COR-L47 (cell line): ENCODE measurements at places on chromosomes 5 and 9.

- DNase-seq: no peak
Measured at GRCh38 chr5:133981714-133982113, 13.3 kb upstream of the C5orf15 start.

DNA sequence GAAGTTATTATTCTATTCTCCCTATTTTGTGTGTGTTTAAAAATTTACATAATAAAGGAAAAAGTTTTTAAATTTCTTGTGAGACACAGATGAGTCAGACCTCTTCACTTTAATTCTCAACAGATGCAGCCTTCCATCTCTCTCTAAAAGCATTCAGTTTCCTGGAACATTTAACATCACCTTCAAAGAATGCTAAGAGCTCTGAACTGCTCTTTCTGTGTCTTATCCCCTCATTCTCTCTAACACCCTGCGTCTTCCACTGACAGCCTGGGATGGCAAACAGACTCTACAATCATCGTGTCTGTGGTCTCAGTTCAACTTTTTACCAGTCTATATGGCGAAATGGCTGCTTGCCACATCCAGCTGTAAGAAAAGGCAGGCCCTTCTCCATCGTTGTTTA is 173.0 kb downstream of the HINT1 start:
- DNase-seq: no peak

- DNase-seq: no peak
Measured at GRCh38 chr5:93731987-93732386, 9.4 kb downstream of the POU5F2 start.

DNA sequence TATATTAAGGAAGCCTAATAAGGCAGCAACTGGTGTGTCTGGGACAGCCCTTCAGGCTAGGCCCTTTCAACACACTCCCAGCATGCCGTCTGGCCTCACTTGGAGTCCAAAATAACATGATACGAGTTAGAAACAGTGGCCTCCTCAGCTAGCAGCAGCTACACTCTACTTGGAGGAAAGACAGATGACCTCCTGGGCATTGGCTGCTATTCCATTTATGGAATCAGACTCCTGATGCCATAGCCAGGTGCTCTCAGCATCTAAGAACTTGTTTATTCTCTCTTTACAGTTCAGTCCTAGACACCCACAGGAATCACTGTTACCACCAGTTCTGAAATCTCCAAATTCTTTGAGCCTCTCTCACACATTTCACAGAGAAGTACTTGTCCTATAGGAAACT is 31.8 kb downstream of the RUSC2 start:
- DNase-seq: no peak

- DNase-seq: no peak
Measured at GRCh38 chr9:14366076-14366475, 52.1 kb upstream of the NFIB start.

DNA sequence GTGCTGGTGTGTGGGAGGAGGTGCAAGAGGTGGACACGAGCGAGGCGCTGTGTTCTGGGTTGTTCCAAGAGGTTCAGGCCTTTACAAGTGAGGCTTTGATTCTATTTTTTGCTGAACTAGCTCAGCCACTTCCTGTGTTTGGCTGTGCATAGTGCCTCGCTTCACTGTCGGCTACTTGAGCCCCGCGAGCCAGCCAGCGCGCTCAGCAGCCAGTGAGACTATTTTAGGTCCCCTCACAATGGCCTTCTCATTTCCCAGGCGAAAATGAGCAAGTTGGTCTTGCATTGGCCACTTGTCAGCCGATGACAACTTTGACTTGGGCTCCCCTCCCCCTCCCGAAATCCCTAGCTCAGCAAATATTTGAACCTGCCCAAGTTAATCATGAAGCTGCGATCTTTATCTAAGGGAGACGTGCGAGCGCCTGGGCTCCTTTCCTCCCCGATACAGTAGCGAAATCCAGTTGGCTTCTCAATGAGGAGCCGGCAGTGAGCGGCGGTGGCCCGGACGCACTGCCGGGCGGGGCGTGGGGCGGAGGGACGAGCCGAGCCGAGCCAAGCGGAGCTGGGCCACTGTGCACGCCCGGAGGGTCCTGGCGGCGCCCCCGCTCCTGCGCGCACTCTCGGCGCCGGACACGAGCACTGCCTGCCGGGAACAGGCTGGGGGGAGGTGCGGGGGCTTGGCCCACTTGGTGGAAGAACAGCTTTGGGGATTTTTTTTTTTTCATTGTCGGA is 72.6 kb downstream of the PIK3R1 start:
- DNase-seq: no peak

- DNase-seq: no peak
Measured at GRCh38 chr9:6703898-6704639, 53.7 kb upstream of the KDM4C start.

DNA sequence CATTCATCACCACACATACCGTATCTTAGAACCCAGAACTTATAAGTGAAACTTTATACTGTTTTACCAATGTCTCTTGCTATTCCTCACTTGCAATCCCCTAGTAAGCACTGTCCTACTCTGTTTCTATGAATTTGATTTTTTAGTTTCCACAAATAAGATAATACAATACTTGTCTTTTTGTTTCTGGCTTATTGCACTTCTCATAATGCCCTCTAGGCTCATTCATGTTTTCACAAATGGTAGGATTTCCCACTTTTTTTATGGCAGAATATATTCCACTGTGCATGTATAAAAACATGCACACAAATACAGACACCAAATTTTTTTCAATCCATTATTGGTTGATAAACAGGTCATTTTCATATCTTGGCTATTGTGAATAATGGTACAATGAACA is 1742.3 kb upstream of the NUDT12 start:
- DNase-seq: no peak

GRCh38 chr9:37617161-37617560 is 24.8 kb upstream of the TOMM5 start:
- DNase-seq: no peak

GRCh38 chr9:33227008-33227398 is 13.0 kb upstream of the SPINK4 start:
- no peak for DNase-seq

GRCh38 chr5:52769061-52769460 is 18.7 kb upstream of the ITGA1 start:
- no peak for DNase-seq

- DNase-seq: no peak
Measured at GRCh38 chr5:35904443-35905132, 33.8 kb downstream of the CAPSL start.

- DNase-seq: no peak
Measured at GRCh38 chr9:36039121-36039520, 2.4 kb downstream of the RECK start.

- DNase-seq: no peak
Measured at GRCh38 chr9:126587187-126588185, 26.2 kb upstream of the LMX1B start.

GRCh38 chr9:3502560-3503398 is 23.0 kb downstream of the RFX3 start:
- no peak for DNase-seq

GRCh38 chr5:36743891-36744772 is 132.4 kb upstream of the NIPBL start:
- DNase-seq: no peak

GRCh38 chr5:151312756-151313324 is 9.3 kb upstream of the SLC36A3 start:
- no peak for DNase-seq

DNA sequence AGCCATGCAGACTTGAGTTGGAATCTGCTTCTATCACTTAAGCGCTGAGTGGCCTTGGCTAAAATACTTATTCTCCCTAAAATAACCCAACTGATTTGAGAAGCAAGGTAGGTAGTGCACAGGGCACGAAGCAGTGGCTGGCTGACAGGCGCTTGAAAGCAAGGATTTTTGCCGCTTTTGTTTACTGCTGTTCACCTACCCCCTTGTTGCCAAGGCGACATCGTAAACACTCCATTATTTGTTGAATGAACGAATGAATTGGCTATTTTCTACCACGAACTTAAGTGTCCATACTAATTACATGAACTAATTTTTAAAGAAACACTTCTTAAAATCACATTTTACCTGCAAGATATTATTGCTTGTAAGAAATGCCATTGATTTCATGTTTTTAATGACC is 98.0 kb downstream of the ANKH start:
- no peak for DNase-seq

GRCh38 chr5:145824040-145824439 is 11.1 kb downstream of the PRELID2 start:
- no peak for DNase-seq

- DNase-seq: no peak
Measured at GRCh38 chr9:118330191-118330986, 626.2 kb downstream of the TLR4 start.

- DNase-seq: no peak
Measured at GRCh38 chr5:143398053-143398355, 5.5 kb downstream of the NR3C1 start.

GRCh38 chr5:67790390-67790789 is 425.2 kb upstream of the PIK3R1 start:
- DNase-seq: no peak

GRCh38 chr5:138927979-138928378 is 52.8 kb upstream of the LRRTM2 start:
- DNase-seq: peak; percentile 27

DNA sequence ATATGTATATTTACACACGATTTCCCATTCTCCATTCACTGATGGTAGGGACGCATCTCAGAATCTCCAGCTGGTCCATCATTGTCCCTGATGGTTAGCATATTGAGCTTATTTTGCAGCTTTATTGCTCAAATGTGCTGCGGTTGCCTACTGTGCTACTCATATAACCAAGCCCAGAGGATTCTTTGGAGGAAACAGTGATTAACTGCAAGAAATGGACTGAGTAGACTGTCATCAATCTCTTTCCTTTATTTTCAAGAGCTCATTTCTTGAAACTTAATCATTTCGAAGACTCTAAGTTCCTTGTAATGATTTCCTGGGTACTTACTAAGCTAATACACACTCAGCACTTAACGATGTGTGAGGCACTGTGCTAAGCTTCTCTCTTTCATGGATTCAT is 119.0 kb downstream of the MAT2B start:
- DNase-seq: no peak

- peak; percentile 97 for DNase-seq
Measured at GRCh38 chr9:125189361-125190289, at the start of gene PPP6C. Gene PPP6C (minus strand): TSS chr9:125189803. CDS start chr9:125189718, 85 bp downstream.

GRCh38 chr9:69471433-69471832 is 146.4 kb downstream of the ENTREP1 start:
- peak; percentile 46 for DNase-seq

DNA sequence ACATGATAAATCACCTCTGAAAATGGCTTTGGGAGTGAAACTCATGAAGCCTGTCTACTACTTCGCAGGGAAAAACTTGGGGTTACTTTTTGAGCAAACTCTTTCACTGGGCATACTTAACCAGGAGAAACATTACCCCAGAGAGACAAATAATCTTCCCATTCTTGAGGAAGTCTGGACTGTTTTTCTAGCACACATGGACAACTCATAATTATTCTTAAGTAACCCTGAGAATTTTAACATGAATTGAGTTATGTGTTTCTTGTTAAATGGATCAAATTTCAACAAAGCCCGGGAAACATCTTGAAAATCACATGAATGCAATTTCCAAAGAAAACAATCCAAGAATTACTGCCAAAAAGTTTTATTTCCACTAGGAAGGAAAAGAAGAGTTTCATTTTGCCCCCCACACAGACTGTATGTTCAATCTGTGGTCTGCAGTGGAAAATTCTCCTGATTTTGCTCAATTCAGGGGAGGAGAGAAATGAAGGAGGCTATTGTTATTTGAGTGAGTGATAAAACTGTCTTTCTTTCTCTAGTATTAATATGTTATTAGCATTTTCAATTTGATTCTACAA is 564.8 kb upstream of the CLINT1 start:
- no peak for DNase-seq

DNA sequence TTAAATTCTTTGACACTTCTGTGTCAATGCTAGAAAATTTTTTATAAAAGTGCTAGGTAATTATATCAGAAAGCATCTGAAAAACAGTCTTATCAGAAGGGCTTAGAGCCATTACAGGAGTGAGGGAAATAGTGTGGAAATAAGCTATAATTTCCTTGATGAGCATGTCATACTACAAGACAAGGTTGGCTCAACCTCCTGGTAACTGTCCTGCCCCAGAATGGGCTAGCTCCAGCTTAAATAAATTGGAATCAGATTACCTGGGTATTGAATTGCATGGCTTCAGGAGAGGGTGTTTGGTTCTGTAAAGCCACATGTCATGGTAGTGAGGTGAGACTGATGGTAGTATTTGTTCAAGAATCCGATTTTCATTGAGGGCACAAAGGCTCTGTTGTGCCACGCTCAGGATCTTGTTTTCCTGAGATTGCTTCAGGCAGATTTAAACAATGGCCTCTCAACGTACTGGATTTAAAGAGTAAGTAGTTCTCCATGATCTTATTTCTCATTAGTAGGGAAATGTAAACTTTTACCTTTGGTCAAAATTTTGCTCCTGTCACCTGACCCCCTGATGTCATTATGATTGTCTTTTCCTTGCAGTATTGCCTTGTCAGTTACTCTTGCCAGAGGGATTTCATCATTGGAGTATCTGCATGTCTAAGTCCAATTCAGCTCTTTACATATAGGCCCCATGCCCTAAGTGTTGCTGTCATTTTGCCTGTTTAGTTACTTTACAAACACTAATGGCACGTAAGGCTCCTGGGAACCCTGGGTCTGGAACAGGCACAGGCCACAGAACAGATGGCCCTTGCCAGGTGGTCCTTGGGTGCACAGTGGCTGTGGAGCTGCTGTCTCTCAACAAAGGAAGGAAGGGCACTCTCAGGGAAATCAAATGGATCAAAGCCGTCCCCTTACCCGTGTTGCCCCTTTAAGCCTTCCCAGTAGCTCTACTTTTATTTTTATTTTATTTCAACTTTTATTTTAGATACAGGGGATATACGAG is 21.3 kb downstream of the TRIO start:
- no peak for DNase-seq

DNA sequence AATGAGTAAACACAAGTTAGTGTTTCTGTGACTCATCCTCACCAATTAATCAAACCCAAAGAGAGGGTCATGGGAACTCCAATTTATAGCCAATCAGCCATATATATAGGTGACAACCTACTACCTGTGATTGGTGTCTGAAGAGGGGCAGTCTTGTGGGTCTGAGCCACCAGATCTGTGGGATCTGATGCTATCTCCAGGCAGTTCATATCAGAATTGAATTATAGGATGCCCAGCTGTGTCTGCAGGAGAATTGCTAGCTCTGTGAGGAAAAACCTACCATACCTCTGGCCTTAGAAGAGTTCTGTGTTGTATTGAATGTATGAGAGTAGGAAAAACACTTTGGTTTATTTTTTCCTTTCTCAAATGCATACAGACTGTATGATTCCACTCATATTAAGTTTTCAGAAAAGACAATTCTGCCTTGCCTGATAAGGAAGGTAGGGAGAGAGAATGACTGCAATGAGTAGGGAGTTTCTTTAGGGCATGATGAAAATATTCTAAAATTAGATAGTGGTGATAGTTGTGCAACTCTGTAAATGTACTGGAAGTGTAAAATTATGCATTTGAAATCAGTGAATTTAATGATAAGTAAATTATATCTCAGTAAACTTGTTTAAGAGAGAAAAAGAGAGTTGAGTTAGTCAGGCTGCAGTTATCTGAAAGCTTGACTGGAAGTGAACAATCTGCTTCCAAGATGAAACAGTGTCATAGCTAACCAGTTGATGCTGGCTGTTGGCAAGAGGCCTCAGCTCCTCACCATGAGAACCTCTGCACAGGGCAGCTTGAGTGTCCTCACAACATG is 274.9 kb downstream of the AUH start:
- no peak for DNase-seq

- DNase-seq: no peak
Measured at GRCh38 chr9:85045271-85045670, 375.7 kb downstream of the NTRK2 start.
